NCI-H2171 treated with DMSO at 0.1 percent for 48 hours (cell line): ENCODE measurements at places on chromosomes 13 and 19.

GRCh38 chr13:50548586-50548985 is 294.9 kb downstream of the DLEU7 start:
- no peak for DNase-seq

GRCh38 chr13:33125821-33126570 is 109.8 kb downstream of the KL start:
- no peak for DNase-seq

- DNase-seq, result no peak
Observed at GRCh38 chr19:30684613-30685012, 312.4 kb downstream of the ZNF536 start.

DNA sequence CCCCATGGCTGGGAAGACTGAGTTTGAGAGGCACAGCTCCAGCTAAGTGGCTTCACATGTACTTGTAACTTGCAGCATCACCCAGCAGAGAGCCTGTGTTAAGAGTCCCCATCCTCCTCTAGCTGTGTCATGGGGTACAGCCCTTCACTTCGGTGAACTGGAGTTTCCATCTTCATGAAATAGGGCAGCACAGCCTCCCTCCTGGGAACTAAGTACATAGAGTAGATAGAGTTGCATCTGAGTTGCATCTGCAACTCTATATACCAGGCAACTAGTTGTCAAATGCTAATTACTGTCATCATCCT is 1.2 kb downstream of the PRDX2 start:
- no peak for DNase-seq

DNA sequence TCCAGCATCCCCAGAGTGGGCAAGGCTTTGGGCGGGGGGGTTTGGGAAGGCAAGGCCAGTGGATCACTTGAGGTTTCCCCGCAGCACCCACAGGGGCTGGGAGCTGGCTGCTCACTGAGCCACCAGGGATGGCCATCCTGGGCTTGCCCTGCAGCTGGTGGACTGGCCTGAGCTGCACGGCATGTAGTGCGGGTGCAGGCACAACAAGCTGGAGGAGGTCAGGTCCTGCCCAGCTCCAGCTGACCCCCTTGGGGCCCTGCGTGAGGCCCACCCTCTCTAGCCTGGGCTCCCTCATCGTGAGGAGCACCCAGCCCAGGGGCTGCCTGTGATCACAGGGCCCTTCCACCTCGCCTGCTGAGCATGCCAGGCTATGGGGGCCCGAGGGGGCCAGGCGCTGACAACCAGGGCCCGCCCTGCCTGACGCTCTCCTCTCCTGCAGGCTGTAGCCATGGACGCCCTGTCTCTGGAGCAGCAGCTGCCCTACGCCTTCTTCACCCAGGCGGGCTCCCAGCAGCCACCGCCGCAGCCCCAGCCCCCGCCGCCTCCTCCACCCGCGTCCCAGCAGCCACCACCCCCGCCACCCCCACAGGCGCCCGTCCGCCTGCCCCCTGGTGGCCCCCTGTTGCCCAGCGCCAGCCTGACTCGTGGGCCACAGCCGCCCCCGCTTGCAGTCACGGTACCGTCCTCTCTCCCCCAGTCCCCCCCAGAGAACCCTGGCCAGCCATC is 22.9 kb downstream of the COMP start:
- DNase-seq, result no peak

- DNase-seq, result no peak
Observed at GRCh38 chr19:15529774-15530372, 21.5 kb downstream of the CYP4F22 start.

DNA sequence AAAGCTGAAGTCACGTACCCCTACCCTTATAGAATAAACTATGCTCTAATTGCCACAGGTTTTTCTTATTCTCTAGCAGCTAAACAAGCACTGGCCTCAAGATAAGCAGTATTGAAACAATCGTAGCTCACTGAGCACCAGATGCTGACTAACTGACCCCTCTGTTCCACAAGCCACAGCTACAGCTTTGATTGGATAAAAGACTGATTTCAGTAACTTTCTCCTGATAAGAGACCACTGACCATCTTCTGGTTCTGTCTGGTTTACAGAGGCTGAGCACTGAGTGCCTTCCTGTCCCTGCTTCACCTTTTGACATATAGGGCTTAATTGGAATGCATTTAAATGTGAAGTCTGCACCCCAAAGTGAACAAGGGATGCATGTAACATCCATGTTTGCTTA is 8.4 kb upstream of the RAP2A start:
- DNase-seq, result no peak

DNA sequence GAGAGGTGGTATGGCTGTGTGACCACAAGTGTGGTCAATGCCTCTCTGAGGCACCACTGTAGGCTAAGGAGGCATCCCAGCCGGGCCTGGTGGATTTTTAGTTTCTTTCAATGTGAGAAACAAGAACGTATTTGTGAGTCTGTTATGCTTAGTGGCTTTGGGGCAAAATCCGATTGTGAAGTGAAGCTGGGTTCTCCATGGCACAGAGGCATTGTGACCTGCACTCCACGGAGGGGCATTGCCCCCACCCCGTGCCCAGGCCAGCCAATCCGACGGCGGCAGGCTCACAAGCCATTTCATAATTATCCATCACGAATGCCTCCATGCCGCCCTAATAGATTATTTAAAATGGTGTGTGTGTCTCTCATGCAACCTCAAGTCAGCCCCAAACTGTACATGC is 151.6 kb downstream of the ZNF536 start:
- DNase-seq, result no peak

- DNase-seq, result no peak
Observed at GRCh38 chr13:46496086-46496485, 56.9 kb upstream of the LRCH1 start.

- no peak for DNase-seq
Observed at GRCh38 chr19:10523135-10523636, 5.9 kb upstream of the S1PR5 start.

DNA sequence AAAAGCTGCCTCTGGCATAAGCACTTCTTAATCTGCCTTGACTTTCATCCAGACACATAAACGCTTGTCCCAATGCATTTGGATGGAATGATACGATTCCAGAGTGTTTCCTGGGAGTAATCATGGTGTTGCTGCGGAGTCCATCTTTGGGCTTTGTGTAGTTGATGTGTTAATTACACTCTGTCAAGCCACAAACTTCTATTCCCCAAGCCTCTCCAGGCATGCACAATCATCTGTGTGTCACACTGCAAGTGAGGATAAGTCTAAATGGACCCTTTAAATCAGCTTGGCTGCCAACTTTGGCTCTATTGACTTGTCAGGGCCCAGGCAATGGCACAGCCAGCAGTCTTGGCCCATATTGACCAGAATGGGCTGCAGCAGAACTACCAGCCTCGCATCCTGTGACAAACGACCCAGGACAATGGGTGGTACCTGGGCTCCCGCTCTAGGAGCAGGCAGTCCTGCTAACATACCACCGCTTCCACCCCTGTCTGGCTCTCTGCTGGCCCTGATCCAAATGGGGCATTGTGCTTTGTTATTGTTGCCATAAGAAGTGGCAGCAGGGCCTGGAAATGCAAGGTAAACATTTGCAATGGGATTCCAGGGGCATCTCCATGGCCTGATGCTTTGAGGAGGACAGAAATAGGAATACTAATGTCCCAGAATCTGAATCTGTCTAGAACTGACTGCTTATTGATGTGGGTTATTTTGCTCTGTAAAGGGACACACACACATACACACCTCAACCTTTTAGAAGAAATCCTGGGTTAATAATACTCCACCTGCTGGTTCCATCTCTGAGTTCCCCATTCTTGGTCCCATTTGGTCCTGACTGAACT is 127.2 kb downstream of the DNAJC15 start:
- DNase-seq, result no peak

GRCh38 chr13:90738881-90739280 is 608.6 kb upstream of the MIR17HG start:
- DNase-seq, result no peak

- no peak for DNase-seq
Observed at GRCh38 chr19:2523630-2524311, 47.8 kb downstream of the GADD45B start.

DNA sequence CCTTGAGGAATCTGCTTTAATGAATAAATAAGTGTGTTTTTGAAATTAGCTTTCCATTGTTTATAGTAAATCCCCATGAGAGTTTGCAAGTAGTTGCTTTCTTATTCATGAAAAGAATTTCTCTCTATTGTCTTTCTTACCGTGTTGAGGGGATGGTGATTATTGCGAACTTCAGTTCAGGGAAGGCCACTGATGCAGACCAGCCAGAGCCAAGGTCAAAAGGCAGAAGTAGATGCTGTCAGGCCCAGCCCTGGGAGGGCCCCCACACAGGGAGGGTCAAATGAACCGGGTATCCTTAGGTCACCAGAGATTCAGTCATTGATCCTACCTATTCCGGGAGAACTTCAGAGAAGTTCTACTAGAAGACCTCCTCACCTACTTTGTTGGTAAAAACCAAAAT is 185.9 kb downstream of the NUFIP1 start:
- DNase-seq, result no peak

DNA sequence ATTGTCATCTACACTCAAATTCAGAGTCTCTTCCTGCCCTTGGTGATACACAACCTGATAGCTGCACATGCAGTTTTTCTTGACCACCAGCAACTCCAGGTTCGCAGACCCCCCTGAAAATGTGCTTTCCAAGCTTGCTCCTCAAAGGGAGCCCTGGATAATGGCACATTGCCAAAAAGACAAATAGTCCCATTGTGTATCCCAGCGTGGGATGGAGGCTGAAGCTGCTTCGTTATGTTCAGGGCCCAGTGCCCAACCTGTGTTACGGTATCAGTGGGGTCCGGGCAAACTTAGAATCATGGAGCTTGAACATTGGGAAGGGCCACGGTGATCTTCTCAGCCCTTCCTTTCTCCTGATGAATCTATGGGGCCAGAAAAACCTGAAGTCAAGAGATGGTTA is 173.0 kb downstream of the TEX29 start:
- no peak for DNase-seq

DNA sequence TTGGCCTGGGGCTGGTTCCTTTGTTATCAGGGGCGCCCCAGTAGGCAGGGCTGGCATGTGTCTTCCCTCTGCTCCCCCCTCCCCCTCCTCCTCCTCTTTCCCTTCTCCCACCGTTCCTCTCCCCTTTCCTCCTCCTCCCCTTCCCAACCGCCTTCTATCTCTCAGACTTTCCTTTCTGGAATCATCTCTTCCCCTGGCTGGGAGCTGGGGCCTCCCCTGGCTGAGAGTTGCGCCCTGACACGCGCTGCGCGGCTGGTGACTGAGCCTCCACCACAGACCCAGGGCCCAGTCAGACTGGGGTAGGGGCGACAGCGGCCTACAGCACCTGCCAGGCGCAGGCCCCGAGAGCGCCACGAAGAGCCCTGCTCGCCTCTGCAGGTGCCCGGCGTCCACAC is 2.8 kb downstream of the PNMA8B start:
- no peak for DNase-seq

GRCh38 chr19:49953416-49953815 is 7.6 kb downstream of the SIGLEC11 start:
- DNase-seq, result no peak
